ENCODE measurements at places on chromosomes 7 and 10.

GRCh38 chr10:72321248-72322029 is 33.3 kb downstream of the DNAJB12 start:
- no peak for DNase-seq

- no peak for DNase-seq
Observed at GRCh38 chr10:25849988-25850387, 84.0 kb upstream of the MYO3A start.

DNA sequence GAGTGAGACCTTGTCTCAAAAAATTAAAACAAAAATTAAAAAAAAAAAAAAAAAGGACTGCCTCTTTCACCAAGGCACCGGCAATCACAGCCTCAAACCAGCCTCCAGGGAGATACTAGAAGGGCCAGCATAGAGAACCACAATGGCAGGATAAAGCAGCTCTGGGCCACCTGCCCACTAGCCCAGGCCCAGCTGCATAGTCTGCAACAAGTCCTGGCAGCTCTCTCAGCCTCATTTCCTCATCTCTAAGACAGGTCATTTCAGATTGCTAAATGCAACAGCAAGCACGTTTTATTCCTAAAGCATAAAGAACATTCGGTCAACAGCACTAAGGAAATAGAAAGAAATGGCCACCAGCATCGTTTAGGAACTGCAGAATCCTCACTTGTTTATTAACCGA is 28.8 kb downstream of the XPNPEP1 start:
- DNase-seq: no peak

DNA sequence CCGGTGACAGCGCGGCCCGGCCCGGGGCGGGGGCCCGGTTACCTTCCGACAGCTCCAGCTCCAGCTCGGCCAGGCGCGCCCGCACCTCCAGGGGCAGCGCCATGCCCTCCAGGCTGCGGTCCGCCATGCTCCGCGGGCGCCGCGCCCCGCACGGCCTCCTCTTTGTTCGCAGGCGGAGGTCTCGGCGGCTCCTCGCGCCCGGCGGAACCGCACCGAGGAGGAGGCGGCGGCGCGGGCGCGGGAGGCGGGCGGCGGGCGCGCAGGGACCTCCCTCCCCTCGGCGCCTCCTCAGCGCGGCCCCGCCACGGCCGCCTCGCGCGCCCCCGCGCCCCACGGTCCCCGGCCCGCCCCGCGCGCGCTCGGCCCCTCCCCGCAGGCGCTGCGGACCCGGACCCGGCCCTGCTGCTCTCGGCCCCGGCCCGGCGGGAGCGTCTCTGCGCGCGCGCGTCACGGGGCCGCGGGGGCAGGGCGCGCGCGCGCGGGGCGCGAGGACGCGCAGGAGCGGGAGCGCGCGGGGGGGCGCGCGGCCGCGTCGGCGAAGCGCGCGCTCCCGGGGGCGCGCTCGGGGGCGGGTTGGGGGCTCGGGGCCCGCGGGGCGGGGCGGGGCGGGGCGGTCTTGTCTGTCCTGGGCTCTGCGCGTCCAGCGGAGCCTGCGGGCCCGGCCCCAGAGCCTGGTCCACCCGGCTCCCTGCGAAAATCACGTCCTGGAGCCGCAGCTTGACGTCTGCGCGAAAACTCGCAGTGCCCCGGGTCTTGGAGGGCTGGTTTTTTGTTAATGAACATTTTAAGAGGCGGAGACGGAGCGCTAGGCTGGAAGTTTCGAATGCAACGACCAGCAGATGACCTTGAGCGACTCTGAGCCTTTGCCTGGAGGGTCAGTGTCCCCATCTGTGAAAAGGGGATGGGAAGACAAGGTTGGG is at the start of gene DIP2C:
TSS of gene DIP2C (minus strand) at position 217 of the 920 bp plus-strand sequence. CDS start at position 127, 90 bp downstream.
- DNase-seq: no peak

GRCh38 chr10:10804998-10805740 is 212.5 kb upstream of the CELF2 start:
- DNase-seq: no peak

DNA sequence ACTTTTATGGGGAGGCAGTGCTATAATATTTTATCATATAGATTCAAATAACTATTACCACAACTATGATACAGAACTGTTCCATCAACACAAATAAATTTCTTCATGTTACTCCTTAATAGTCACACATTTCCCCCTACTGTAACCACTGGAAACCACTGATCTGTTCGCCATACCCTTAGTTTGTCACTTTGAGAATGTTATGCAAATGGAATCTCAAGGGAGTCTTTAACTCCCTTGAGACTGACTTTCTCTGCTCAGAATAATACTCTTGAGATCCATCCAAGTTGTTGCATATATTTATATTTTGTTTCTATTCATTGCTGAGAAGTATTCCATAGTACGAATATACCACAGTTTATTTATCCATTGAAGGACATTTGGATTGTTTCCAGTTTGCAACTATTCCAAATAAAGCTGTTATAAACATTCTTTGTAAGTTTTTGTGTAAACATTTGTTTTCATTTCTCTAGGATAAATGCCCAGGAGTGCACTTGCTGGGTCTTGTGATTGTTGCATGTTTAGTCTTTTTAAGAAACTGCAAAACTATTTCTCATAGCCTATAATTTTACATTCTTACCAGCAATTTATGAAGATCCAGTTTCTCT is 19.7 kb upstream of the PON2 start:
- DNase-seq: no peak

DNA sequence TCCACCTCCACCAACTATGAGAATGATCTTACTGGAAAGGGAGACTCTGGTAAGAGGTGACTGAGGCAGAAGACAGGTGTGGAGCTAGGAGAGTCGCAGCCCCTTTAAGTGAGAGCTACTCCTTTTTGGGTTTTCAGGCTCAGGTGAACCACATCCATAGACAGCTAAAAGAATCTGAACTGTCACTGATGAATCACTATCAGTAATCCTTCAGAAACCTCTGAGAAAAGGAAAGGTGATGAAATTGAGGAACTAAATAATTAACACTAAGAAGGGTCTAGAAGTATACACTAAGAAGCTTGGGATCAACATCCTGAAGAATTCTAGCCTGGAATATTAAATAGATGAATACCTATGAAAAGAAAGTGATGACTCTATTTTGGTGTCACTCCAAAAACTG is 83.0 kb downstream of the SORBS1 start:
- no peak for DNase-seq

DNA sequence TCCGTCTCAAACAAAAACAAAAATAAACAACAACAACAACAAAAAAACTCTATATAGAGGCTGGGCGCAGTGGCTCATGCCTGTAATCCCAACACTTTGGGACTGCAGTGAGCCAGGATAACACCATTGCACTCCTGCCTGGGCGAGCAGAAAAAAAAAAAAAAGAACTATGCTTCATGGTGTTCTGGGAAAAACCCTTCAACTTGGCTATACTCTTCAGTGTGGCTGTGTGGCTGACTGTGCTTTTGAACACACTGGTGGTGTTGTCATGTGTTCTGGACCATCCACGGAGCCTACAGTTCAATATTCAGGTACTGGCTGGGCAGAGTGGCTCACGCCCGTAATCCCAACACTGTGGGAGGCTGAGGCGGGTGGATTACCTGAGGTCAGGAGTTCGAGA is 26.5 kb downstream of the SNX8 start:
- no peak for DNase-seq

DNA sequence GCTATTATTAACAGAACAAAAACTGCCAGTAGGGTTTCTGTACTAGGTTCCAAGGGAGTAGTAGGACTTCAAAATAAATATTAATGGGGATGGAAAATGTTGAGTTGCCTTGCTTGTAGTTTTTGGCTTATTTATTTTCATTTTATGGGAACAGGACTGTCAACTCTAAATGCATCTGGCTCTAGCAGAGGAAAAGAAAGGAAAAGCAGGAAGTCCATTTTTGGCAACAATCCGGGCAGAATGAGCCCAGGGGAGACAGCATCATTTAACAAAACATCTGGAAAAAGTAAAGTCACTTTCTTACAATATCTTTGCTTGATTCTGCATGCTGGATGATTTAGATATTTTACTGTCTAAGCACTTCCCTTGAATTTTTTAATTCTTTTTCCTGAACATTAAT is 69.4 kb downstream of the NOC3L start:
- DNase-seq: no peak

DNA sequence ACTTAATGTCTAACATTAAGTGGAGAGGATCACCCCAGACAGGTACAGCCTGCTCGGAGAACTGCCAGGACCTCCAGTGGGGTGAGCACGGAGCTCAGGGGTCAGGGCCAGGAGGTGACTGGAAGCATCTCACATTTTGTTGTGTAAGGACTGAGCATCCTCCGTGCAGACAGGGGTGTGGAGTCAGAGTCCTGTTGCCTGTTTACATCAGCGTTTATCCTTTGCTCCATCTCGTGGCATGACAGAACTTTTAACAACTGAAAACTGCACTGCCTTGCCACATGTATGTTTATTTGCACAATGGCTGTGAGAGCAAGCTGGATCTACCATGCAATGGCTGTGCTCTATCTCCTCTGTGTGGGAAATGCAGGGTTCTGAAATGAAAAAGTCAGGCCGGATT is 175.4 kb upstream of the AKR1E2 start:
- DNase-seq: no peak

- no peak for DNase-seq
Observed at GRCh38 chr7:44158096-44158872, 17.2 kb upstream of the MYL7 start.

GRCh38 chr10:47025253-47025539 is 114.0 kb downstream of the PTPN20 start:
- DNase-seq: no peak

DNA sequence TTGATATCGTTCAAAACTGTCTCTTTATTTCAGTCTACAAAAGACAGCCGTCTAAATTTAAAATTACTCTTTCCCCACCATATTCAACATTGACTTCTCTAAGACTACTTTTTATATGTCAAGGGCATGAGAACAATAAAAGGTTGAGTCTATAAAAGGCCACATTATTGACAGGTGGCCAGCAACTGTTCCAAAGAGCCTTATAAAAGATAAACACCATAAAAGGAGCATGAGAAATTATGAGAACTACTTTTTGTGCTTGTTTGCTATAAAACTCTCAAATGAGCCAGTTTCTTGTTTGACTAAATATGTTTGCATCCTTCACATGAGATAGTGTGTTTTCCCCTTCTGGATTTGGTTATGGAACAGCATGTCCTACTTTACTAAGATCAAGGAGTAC is 189.2 kb downstream of the THSD7A start:
- DNase-seq: no peak

- DNase-seq: no peak
Observed at GRCh38 chr7:77439572-77439971, 23.4 kb upstream of the GSAP start.

DNA sequence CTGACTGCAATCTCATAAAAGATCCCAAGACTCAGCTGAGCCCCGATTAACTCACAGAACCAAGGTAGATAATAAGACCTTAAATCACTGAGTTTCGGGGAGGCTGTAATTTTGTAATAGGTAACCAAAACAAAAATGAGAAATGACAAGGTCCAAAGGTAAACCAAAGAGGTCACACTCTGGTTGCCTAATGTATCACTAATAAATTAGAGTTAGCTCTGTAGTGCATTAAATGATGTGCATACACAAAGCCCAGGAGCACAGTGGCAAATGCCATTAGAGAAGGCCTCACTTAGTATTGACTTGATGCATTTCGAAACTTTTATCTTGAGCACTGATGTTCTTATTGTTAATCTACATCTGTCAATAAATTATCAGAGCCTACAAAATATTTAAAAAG is 237.7 kb upstream of the CCDC6 start:
- no peak for DNase-seq

DNA sequence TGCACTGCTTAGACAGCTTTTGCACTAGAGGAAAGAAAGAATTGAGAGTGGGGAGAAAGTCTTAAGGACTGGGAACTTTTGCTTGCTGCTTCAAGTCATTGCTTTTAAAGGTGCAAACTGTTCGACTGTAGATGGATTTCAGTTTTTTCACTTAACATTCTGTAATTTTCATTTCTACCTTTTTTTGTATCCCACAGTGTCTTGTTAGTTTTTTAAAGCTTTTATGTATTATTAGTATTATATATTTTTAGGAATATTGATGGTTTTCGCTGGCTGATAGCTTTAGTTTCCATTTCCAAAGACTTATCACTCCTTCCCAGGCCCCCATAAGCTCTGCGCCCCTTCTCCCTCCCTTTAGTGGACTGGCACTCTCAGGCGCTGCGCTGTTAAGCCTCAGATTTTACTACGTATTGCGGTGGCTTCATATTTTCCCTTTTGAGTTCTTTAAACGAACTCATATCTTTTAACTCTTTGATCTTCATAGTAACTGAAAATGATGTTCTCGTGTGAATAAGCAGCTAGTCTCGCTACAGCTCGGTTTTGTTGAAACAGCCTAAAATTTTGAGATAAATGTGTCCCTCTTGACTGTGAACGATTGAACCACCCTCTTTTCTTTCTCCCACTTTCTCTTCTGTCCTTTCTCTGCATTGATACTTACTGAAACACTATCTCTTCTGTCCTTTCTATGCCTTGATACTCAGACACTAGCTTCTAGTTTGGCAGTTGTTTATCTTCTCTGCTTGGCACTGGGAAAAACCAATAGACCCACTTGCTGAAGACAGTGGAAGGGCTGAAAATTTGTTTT is 2.5 kb upstream of the ETV1 start:
- no peak for DNase-seq

DNA sequence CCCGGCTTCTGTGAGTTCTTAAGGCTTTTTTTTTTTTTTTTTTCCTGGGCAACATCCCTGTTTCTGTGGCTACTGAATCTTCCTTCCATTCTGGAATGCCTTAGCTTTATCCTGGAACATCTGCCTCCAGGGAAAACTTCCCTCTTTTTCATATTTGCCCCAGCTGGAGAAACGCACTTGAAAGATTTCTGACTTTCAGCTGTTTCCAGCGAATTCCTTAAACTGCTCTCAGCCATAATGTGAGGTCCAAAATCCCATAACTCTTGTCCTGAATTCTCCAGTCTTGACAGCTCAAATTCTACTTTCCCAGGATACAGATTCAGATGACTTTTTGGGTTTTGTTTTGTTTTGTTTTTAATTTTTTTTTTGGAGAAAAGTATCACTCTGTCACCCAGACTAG is 263.6 kb upstream of the AUTS2 start:
- DNase-seq: no peak

- no peak for DNase-seq
Observed at GRCh38 chr7:9029681-9030530, 596.5 kb downstream of the NXPH1 start.

GRCh38 chr10:2529945-2530344 is 537.4 kb upstream of the PFKP start:
- no peak for DNase-seq

DNA sequence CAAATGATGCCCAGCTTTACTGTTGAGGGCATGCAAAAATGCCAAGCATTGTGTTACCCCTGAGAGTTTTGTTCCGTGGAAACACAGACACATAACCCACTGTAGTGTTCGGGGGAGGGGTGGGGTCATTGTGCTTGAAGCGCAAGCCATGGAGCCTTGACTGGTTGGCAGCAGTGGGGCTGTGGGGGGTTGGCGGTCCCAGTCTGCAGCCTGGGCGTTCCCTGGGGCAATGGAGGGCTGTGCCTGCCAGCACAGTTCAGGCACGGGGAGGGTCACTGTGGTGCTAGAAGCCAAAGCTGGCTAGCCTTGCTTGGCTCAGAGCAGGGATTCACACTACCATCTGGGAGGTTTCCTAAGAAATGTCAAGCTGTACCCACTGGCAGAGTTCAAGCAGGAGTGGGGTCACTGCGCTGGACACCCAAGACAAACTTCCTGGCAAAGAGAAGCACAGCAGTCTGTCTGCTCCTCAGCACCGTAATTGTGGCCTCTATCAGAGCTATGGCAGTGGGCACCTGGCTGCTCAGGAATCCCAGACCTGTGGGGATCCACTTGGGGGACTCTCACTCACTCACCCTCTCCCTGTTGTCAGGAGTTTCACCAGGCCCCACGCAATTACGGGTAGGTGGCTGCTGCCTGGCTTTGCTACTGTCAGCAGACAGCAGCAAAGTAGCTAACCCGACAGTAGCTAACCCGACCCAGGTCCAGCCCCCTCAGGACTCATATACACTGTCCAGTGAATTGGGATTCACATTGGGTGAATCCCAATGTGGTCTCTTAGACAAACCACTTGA is 292.4 kb downstream of the ZWINT start:
- DNase-seq: no peak

All from AML-193 (cell line).